ENCODE measurements at places on chromosomes 4 and X.

DNA sequence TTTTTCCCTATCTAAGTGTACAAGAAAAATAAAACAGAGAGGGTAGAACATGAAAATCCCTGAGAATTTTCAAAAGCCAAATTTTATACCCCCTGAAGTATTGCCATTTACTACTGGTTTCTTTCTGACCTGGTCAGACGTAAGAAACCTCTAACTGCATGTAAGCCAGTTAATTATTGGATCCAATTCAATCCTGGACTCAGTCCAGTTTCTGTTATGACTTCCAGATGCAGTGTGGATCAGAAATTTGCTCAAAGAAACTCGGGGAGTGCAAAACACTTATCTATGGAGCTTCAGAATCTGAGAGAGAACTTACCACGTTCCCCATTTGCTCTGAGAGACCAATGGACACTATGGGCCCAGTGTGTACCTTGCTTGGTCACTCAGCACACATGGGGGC is 383.5 kb downstream of the KLHL4 start:
- DNase-seq: no peak

- DNase-seq: no peak
These were observed 601.4 kb upstream of the AADAT start for GRCh38 chr4:170691168-170691567.

- DNase-seq: no peak
These were observed 2343.1 kb downstream of the PCDH7 start for GRCh38 chr4:33063241-33063640.

DNA sequence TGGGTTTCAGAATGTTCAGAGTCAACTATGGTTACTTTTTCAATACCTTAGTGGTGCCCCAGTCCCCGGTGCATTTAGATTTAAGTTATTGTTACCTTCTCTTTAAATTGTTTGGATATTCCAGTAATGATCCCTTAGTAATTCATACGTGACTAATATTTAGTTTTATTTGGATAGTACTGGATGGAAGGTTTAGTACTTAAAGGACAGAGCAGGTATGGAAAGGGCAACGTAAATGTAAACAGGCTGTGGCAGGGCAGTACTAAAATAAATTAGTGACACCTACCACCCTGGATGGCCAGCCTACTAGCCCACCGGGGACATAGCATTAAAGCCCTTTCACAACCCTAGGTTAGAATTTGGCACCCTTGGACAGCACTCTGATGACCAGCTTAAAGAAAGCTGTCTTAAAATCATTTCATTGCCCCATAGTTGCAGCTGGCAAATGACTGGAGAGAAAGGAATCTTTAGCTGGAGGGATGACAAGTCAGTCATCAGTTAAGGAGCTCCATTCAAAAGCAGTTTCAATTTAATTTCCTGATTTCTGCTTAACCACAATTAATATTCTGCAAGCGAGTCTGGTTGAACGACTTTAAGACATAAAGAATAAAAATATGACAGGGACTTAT is 16.4 kb downstream of the PLP1 start:
- no peak for DNase-seq

GRCh38 chr4:143127621-143128020 is 57.1 kb upstream of the USP38 start:
- no peak for DNase-seq

GRCh38 chr4:42278709-42279324 is 118.5 kb upstream of the SHISA3 start:
- DNase-seq: no peak

DNA sequence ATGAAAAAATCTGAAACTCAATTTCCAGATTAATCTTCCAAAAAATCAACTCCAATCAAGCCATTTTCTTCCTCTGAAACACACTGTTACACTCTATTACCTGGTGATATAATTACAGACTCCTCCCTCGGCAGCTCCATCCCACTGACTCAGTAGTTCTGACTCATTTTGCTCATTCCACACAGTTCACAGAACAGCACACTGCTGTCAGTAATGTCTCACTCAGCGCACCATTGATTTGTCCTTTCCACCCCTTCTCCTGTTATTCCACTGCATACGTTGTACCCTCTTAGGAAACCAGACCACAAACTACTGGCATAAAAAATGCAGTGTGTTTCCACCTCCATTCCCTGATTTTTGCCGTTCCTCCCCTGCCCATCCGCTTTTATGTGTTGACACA is 212.7 kb downstream of the SLIT2 start:
- DNase-seq: no peak

DNA sequence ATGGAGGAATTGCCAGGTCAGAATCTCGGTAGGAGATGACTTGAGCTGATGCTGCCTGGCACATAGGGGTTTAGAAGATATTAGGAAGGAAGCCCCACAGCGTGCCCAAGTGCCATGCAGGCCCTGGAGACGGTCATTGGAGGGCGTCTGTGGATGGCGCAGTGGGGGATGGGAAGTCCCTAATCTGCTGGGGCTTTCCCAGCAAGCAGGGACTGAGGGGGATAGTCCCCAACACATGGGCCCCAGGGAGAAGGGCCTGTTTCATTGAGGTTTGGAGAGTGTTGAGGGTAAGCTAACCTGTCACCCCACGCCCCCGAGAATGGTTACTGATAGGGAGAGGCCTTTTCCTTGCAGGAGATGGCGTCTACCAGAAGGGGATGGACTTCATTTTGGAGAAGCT is 7.8 kb downstream of the TAFAZZIN start:
- DNase-seq: no peak

DNA sequence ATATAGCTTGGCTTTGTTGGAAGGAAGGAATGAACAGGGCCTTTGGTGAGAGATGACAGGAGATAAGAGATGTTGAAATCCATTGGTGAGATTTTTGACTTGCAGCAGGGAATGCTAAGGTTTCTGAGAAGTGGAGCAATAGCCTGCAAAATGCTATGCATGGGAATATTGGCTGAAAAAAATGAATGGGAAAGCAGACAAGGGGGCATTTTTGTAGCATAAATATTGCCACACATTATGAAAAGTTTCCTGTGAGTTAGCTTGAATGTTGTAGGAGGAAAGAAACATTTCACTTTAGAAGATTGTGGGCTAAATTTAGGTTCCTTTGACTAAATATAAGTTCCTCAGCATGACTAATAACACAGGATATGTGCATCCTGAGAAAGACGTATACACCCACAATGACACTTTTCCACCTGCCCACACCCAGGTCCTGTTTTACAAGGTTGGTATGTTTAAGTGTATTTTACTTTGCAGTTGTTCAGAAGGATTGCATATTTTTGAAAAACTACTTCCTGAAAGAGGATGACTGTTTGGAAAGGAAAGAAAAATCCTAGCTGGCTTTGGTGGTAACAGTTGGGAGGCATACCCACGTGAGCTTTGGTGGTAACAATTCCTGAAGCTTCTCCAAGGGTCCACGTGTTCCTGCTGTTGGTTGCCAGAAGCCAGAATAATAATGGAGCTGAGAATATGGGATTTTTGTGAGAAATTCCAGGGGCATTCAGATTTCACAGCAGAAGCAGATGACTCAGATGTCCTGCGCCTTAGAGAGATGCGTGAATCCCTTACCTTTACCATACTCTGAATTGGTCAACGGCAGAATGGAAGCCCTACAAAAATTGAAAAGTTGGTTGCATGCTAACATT is 28.5 kb downstream of the PHEX start:
- peak; percentile 32 for DNase-seq

- DNase-seq: no peak
These were observed 491 bp downstream of the COL4A5 start for GRCh38 chrX:108439961-108440696.

DNA sequence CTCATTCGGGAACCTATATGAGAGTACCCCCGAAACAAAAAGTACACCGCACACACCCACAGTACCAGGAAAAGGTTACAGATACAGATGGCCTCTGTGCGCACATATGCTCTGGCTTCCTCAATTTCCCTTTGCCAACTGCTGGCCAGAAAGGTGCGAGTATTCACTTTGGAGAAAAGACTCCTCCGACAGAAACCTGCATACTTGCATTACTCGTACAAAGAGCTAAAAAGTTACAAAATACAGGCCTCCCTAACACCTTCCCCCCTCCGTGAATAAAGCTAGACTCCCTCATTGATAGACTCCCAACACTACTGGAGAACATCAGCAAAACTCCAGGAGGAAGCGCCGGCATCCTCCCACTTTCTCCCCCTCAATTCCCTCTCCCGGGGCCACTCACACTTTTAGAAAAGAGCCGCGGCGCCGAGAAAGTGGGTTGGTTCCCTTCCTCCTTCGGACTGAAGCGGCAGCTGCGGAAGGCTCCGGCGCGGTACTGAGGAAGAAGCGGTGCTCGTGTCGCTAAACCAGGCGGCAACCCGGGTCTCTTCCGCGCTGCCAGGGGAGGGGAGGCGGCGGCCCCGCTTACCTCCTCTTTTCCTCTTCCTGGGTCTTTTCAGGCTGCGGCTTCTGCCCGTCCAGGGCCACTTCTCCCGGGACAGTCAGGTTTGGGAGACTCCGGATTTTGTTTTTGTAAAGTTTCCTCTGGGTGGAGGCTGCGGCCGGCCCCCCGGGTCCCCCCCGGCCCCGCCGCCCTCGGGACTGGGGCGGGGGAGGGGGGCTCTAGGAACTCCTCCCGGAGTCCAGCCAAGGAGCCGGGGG is 1.1 kb downstream of the FBXW7 start:
- DNase-seq: peak; percentile 88

DNA sequence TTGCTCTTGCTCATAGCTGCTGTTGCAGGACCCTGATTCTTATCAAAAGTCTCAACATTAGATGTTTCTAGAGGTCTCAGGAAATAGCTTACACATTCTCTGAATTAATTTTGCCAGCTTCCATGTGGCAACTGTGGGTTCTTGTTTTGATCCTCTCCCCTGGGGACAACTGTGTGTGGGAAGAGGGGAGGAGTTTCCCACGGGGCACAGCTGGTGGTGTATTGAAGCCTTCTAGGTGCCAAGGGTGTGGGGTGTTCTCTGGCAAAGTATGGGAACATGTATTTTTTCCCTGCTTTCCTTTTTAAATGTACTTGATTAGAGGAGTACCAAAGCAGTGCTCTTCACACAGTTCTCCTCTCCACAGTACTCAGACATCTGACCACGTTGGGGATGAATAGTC is 212.7 kb downstream of the RPA4 start:
- no peak for DNase-seq

DNA sequence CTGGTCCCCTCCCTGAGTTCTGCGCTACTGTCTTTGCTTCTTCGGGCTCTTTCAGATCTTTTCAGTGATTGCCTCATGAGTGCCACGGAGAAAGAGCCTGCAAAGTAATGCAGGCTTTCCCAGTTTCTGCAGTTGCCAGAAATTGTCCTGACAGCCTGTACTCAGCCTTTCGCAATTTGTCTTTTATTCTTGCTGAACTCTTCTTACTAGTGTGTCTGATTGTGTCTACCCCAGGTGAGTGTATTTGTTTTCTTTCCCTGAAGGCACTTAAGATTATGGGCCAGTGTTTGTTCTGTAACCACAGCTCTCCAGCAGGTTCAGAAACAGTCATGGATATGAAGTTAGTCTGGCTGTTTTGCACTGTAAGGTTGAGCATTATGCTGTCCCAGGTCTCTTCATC is 47.1 kb downstream of the FAM193A start:
- no peak for DNase-seq

DNA sequence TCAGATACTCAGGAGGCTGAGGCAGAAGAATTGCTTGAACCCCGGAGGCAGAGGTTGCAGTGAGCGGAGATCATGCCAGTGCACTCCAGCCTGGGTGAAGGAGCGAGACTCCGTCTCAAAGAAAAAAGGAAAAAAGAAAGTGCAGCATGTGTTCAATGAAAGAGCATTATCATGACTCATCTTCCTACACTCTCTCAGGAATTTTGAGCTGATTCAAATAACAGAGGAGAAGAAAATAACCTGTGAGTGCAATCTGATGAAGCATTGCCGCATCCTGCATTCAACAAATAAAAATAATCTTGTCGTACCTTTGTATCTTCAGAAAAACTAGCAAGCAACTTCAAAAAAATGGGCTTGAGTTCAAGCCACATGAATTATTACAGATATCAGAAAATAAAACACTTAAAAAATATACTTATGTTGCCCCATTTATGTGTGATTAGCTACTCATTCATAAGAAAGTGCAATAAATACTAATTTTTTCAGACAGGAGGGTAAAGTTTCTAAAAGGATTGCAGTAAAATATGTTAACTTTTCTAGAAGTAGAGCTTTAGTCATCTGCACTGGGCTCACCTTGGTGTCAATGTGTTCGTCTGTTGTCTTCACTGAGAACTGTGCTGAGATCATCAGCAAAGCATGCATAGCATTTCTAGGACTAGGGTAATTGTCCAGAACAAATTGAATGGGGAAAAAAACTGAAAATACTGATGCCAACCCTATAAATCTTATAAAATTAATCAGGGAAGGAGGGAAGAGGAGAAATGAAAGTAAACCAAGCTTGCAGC is 90.4 kb upstream of the VCX3B start:
- no peak for DNase-seq

GRCh38 chr4:75907966-75908365 is 5.7 kb upstream of the PPEF2 start:
- DNase-seq: peak; percentile 76

DNA sequence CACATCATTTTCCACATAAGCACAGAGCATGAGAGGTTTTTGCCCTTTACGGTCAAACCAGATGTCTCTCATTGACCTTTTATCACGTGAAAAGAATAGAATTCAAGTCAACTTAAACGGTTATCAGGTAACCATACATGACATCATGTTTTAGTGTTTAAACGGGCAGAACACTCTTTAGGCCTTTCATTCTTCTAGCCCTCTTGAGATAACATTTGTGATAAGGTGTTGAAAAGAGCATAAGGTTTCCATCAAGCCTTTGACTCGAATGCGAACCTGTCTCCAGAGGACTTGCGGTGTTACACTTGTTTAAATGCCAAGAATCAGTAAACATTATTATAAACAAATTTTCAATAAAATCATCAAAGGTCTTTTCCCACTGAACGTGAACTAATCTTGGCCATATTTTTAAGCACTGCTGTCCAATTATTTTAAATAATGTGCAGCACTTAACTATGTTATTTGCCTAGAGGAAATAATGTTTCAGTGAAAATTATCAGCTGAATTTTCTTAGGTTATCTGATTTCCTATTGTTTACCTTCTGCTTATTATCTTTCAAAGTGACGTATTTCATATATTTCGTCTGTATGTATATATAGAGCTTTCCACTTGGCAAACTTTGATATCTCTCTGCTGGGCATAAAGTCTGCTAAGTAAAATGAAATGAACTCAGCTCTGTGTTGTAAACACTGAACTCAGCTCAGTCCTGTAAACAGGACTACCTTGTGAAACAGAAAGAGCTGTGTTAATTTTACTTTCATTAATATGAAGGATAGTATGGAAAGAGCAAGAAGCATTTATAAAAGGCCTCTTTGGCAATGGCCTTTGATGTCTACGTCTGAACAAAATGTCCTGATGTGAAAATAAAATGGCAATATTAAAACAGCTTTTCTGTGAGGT is 33.3 kb downstream of the TENM3 start:
- no peak for DNase-seq

- DNase-seq: no peak
These were observed 60.4 kb downstream of the SLC10A6 start for GRCh38 chr4:86788826-86789225.

Measured in suppressor macrophage (primary cell).